Memory B cell (primary cell): ENCODE measurements at places on chromosomes 7 and 10.

DNA sequence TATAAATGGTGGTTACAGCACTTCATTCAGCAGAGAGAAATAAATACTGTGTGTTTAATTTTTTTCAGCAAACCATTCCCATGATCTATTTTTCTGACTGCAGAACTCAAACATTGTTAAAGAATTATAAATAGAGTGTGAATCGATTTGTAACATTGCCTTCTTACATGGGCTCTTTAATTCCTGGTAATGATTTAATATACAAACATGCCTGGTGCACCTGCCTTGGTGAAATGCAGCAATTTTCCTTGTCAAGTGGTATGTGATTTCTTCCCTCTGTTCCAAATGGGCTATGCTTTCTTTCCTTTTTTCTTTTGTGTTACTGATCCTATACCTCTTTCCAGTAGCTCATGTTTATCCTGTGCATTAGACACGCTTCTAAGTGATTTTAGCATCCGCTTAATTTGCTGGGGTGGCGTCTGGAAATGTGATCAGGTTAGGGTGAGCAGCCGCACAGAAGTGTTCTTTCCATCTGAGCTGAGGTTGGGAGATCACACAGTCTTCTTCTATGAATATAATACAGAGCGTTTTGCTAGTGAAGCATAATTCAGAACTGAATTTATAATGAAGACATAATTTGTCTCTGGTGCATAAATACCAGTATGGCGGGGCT, 94.3 kb upstream of the ITGB1 start:
- H3K27ac ChIP-seq, result no peak overlapping the region
- DNase-seq, result no peak
- no peak overlapping the region for H3K4me3 ChIP-seq
- H3K27me3 ChIP-seq, result no peaks in the 10 kb centered on the region
- H3K4me1 ChIP-seq, result peaks cover 13% of the 10 kb centered on the region

DNA sequence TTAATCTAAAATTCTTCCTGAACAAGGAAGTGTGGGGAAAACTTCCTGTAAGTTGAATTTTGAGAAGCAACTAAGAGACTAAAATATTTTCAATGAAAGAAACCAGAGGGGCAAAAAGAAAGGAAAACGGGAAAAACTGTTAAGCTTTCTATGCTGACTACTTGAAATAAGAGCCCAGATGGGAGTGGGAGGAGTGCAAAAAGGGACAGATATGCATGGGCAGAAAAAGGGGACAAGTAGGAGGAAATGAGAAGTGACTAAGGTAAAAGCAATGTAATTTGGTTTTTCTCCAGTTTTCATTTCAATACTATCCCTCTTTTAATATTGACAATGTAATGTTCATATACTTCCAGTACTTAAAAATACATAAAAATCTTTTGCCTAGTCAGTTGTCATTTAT, 11.1 kb downstream of the OGA start:
- DNase-seq, result no peak
- H3K4me3 ChIP-seq, result no peak overlapping the region
- H3K27ac ChIP-seq, result no peak overlapping the region
- H3K27me3 ChIP-seq, result no peaks in the 10 kb centered on the region
- peaks cover 5% of the 10 kb centered on the region for H3K4me1 ChIP-seq

GRCh38 chr10:112000466-112000865, 183.1 kb downstream of the GPAM start:
- no peaks in the 10 kb centered on the region for H3K36me3 ChIP-seq
- peaks cover 6% of the 10 kb centered on the region for H3K27me3 ChIP-seq
- no peak for DNase-seq
- H3K27ac ChIP-seq, result no peak overlapping the region

GRCh38 chr7:135858379-135858778, 109.8 kb upstream of the FAM180A start:
- peaks cover 5% of the 10 kb centered on the region for H3K4me1 ChIP-seq
- H3K36me3 ChIP-seq, result peaks cover 2% of the 10 kb centered on the region
- no peak for DNase-seq
- no peak overlapping the region for H3K4me3 ChIP-seq

GRCh38 chr7:154912871-154913637, 89.9 kb downstream of the PAXIP1 start:
- peaks cover 16% of the 10 kb centered on the region for H3K27me3 ChIP-seq
- H3K4me1 ChIP-seq, result peaks cover 5% of the 10 kb centered on the region
- DNase-seq, result no peak
- peak overlapping the region; percentile 12 for H3K4me3 ChIP-seq
- peaks cover 3% of the 10 kb centered on the region for H3K36me3 ChIP-seq

- no peaks in the 10 kb centered on the region for H3K36me3 ChIP-seq
- no peak overlapping the region for H3K4me3 ChIP-seq
- no peaks in the 10 kb centered on the region for H3K4me1 ChIP-seq
- H3K27ac ChIP-seq, result no peak overlapping the region
- DNase-seq, result no peak
These were observed 27.9 kb downstream of the GNG11 start for GRCh38 chr7:93949423-93949822.

DNA sequence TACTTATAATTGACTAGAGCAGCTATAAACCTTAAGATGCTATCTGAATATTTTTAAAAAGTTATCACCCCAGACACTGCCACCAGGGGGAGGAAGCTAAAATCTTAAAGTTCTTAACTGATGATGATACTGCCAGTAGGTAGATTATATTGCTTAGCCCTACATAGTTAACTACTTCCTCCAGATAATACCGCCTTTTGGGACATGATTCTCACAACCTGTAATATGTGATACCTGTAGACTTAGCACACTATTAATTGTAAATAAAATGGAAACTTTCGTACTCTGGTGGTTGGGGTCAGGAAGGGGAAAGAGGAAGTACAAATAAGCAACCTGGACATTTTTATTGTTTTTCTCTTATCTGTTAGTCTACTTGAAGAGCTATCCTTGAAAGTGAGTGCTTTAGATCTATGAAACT, 268.9 kb downstream of the ADK start:
- peak overlapping the region; percentile 31 for H3K27ac ChIP-seq
- no peaks in the 10 kb centered on the region for H3K27me3 ChIP-seq
- DNase-seq, result no peak

DNA sequence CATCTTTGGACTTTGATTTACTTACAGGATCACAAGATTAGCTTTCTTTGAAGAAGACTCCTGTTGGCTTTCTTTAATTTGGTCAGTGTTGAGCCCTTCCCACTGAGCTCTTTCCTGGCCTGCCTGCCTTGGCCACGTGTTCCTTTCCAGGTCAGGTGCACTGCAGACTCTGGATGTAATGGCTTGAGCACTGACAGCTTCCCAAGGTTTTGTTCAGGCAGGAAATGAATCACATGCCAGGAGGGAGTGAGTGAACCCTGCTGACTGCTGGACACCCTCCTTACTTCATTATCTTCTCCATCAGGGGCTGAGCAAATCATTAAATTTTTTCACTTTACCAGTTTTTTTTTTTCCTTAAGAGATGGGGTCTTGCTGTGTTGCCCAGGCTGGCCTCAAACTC, 29.8 kb downstream of the SNX10 start:
- H3K4me1 ChIP-seq, result peaks cover 30% of the 10 kb centered on the region
- H3K4me3 ChIP-seq, result no peak overlapping the region
- no peaks in the 10 kb centered on the region for H3K27me3 ChIP-seq

- no peaks in the 10 kb centered on the region for H3K4me1 ChIP-seq
- no peaks in the 10 kb centered on the region for H3K36me3 ChIP-seq
- H3K27ac ChIP-seq, result no peak overlapping the region
- no peak for DNase-seq
These were observed 775.5 kb downstream of the CNTNAP2 start for GRCh38 chr7:146892151-146892550.

GRCh38 chr10:9786576-9786975, 1231.1 kb upstream of the CELF2 start:
- no peaks in the 10 kb centered on the region for H3K4me1 ChIP-seq
- no peaks in the 10 kb centered on the region for H3K36me3 ChIP-seq
- no peaks in the 10 kb centered on the region for H3K27me3 ChIP-seq
- no peak overlapping the region for H3K27ac ChIP-seq
- H3K4me3 ChIP-seq, result no peak overlapping the region

- H3K27me3 ChIP-seq, result no peaks in the 10 kb centered on the region
- no peak overlapping the region for H3K4me3 ChIP-seq
- H3K27ac ChIP-seq, result no peak overlapping the region
- no peak for DNase-seq
These were observed 57.2 kb upstream of the BET1 start for GRCh38 chr7:94061326-94061725.

DNA sequence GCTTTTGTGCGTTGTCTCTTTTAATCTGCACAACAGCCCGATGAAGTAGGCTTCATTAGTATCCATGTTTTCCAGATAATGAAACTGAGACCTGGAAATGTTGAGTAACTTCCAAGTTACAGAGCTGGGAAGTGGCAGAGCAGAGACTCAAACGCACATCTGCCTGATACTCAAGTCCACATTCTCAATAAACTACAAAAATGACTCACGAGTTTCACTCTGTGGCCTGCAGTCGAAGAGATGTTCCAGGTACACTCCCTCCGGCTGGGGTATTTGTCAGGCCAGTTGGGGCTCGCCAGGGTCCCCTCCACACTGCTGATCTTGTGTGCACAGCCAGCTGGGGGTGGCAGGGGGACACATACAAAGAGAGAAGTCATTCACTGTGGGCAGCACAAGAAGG, 17.7 kb upstream of the OPALIN start:
- H3K27ac ChIP-seq, result no peak overlapping the region
- H3K4me1 ChIP-seq, result peaks cover 10% of the 10 kb centered on the region
- H3K4me3 ChIP-seq, result no peak overlapping the region
- peaks cover 12% of the 10 kb centered on the region for H3K27me3 ChIP-seq

DNA sequence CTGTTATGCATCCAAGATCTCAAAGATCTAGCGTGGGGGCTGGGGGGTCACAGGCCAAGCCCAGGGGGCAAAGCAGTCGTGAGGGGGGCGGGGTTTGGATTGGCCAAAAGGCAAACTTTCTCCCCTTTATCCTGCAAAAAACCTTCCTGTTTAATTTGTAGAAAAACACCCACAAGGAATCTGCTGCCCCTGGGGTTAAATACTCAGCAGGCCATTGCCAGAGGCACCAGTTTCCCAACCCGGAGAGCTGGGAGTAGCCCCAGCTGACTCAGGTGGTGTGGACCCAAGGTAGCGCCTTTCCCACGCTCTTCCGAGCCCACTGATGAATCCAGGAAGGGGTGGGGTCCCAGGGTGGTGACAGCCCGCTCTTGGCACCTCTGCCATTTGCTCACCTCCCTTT, 21.4 kb downstream of the KCP start:
- no peaks in the 10 kb centered on the region for H3K4me1 ChIP-seq
- peaks cover 10% of the 10 kb centered on the region for H3K27me3 ChIP-seq
- H3K4me3 ChIP-seq, result no peak overlapping the region
- no peaks in the 10 kb centered on the region for H3K36me3 ChIP-seq

- peaks cover 18% of the 10 kb centered on the region for H3K4me1 ChIP-seq
- H3K36me3 ChIP-seq, result no peaks in the 10 kb centered on the region
- no peak for DNase-seq
- H3K27ac ChIP-seq, result peak overlapping the region; percentile 2
- H3K27me3 ChIP-seq, result no peaks in the 10 kb centered on the region
These were observed 4.8 kb upstream of the VCL start for GRCh38 chr10:73992899-73993788.

DNA sequence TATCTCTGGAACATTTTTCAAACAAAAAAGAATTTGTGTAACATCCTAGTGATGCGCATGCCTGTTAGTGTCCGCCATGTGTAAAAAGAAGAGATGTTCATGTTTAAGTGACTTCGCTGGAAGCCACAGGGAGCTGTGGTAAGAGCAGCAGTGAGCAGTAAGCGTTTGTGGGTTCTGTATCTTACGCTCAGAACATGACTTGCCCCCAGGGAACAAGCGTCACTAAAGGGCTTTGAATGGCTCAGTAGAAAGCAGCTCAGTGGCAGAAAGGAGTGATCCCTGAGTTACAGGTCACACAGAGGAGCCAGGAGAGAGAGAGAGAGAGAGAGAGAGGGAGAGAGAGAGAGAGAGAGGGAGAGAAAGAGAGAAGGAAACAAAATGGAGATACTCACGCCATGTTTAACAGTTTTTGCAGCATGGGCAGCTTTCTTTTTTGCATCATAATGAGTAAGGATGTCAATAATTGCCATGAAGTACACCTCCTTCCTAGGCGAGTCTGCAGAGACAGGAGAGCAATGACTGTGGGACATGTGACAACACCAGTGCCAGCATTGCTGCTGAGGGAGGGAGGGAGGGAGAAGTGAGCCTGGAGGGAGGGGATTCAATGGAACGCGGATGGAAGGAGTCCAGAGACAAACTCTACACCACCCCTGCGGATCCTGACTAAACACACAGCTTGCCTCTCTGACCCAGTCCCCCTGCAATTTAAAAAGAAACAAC, 174.6 kb downstream of the PIP4K2A start:
- no peaks in the 10 kb centered on the region for H3K4me1 ChIP-seq
- no peak overlapping the region for H3K27ac ChIP-seq

- peaks cover 26% of the 10 kb centered on the region for H3K4me1 ChIP-seq
- no peaks in the 10 kb centered on the region for H3K27me3 ChIP-seq
- no peak for DNase-seq
- peaks cover 35% of the 10 kb centered on the region for H3K36me3 ChIP-seq
These were observed 56.1 kb downstream of the MKI67 start for GRCh38 chr10:128070161-128070560.

DNA sequence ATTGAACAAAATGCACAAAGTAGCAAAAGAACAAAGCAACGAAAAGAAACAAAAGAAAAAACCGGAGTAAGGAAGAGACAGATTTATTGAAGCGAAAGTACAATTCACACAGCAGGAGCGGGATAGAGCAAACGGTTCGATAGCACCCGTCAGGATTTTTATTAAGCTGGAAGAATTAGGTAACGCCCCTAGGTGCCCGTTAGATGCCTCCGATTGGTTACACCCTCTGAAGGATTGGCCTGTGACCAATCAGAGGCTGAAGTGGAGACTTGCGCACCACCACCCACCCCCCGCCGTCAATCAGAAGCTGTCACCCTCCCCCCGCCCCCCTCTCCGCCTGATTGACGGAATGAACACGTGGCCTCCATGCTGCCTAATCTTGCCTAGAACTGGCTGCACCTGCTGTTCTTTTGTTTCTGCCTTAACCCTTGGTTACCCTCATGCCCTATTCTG, 16.8 kb downstream of the OCM2 start:
- H3K27me3 ChIP-seq, result no peaks in the 10 kb centered on the region
- H3K4me3 ChIP-seq, result no peak overlapping the region
- H3K27ac ChIP-seq, result no peak overlapping the region
- H3K36me3 ChIP-seq, result peaks cover 4% of the 10 kb centered on the region
